ENCODE measurements at places on chromosomes 5 and 9. TPM values are rescaled to one million over a fixed set of nuclear protein-coding genes. Genes with fewer than 3 reads are reported as not detected.
A peak's percentile ranks its signal among the peaks of the same experiment; 100 is the strongest.

- peaks cover 6% of the 10 kb centered on the region for H3K4me1 ChIP-seq
- no peak overlapping the region for H3K27ac ChIP-seq
- no peaks in the 10 kb centered on the region for H3K36me3 ChIP-seq
- no peak overlapping the region for H3K4me3 ChIP-seq
These were observed 4.8 kb upstream of the TMEM171 start for GRCh38 chr5:73115399-73116051.

GRCh38 chr5:80101993-80102392 is 66.8 kb downstream of the THBS4 start:
- no peak overlapping the region for H3K4me3 ChIP-seq
- no peak for DNase-seq
- H3K36me3 ChIP-seq: peaks cover 2% of the 10 kb centered on the region
- no peak overlapping the region for H3K27ac ChIP-seq
- no peaks in the 10 kb centered on the region for H3K27me3 ChIP-seq

DNA sequence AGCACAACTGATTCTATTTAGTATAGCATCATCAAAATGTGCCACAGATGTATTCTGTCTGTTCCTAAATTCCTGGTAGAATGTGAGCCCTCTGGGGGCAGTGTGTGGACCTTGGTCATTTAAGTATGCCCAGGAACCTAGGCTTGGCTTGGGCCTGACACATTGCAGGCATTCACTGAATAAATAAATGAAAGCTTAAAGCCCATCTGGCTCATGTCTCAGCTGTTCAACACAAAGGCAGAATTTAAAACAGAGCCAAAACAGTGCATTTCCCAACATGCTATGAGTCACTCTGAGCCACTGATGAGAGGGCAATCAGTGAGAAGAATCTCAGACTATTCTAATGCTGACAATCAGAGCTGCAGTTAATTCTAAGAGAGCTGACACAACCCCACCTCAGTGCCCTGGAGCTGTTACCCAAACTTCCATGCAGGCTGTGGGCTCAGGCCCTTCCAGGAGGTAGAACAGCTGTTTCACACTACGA is 8.1 kb downstream of the FAM193B start:
- H3K27ac ChIP-seq: peak overlapping the region; percentile 32
- no peak overlapping the region for H3K4me3 ChIP-seq
- no peaks in the 10 kb centered on the region for H3K27me3 ChIP-seq
- H3K36me3 ChIP-seq: peaks cover 10% of the 10 kb centered on the region
- peaks cover 19% of the 10 kb centered on the region for H3K4me1 ChIP-seq
- DNase-seq: no peak

DNA sequence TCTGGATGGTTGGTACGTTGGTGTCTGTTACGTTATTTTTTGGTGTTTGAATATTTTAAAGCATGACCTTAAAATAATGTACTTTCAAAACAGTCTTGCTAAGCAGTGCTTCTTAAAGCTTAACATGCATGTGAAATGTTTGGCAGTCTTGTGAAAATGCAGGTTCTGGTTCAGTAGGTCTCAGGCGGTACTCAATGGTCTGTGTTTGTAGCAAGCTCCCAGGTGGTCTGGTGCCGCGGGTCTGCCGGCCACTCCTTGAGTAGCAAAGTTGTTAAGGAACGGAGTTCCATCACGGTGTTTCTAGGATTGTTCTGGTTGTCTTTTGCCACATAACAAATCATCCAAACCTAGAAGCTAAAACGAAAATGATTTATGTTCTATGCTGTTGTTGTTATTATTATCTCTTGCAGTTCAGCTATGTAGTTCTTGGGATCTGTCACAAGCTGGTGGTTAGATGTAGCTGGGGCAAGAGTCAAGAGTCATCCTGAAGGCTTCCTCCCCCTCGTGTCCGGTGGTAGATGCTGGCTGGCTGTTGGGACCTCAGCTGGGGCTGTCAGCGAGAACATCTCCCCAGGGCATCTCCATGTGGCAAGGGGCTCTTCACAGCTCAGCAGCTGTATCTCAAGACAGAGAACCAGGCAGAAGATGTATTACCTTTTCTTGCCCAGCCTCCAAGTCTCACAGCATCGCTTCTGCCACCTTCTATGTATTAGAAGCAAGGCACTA is 186.8 kb downstream of the PALM2AKAP2 start:
- peaks cover 55% of the 10 kb centered on the region for H3K4me1 ChIP-seq
- no peak for DNase-seq
- peak overlapping the region; percentile 23 for H3K27ac ChIP-seq
- H3K27me3 ChIP-seq: no peaks in the 10 kb centered on the region
- H3K4me3 ChIP-seq: no peak overlapping the region

GRCh38 chr9:95125652-95126051 is 191.9 kb downstream of the FANCC start:
- no peak overlapping the region for H3K4me3 ChIP-seq
- no peaks in the 10 kb centered on the region for H3K27me3 ChIP-seq

GRCh38 chr5:62828742-62829603 is 250.4 kb downstream of the LRRC70 start:
- H3K4me1 ChIP-seq: no peaks in the 10 kb centered on the region
- H3K4me3 ChIP-seq: no peak overlapping the region
- no peaks in the 10 kb centered on the region for H3K36me3 ChIP-seq
- no peak for DNase-seq

DNA sequence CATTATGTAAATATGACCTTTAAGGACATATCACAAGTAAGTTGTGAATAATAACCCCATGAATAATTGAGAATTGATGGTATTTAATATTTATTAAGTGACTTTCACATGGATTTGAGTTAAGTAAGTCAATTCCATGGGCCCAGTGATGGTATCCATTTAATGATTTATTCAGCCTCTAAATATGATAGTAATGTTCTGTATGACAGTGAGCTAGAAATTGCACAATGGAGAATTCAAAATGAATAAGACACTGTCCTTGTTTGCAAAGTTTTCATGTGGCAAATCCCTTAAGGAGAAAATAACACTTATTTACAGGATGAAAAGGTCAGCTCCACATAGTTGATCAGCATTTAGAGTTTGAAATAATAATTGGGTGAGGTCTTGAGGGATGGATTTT is 160.7 kb downstream of the PDE4D start:
- H3K36me3 ChIP-seq: no peaks in the 10 kb centered on the region
- H3K27ac ChIP-seq: no peak overlapping the region
- H3K4me3 ChIP-seq: no peak overlapping the region
- H3K4me1 ChIP-seq: no peaks in the 10 kb centered on the region

GRCh38 chr5:90131383-90132133 is 278.0 kb downstream of the CETN3 start:
- no peaks in the 10 kb centered on the region for H3K36me3 ChIP-seq
- no peak for DNase-seq
- H3K4me3 ChIP-seq: no peak overlapping the region
- H3K27ac ChIP-seq: no peak overlapping the region
- H3K27me3 ChIP-seq: no peaks in the 10 kb centered on the region
- H3K4me1 ChIP-seq: no peaks in the 10 kb centered on the region

DNA sequence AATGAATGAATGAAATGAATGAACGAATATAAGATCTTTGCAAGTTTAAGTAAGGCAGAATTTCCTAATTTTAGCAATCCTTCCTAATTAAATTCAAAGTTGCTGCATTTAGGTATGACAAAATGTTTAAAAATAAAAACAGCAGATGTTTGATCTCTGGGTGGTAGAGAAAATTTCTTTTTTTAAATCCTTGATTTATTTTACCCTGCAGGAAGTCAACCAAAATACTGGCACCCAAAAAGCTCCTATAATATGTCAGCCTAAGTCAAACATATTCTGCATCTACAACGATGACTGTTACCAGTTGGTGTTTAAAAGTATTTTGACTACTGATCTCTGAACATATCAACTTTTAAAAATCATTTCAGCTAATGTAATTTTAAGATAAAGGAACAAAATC is 58.4 kb downstream of the TTC39B start:
- H3K4me1 ChIP-seq: peaks cover 45% of the 10 kb centered on the region
- no peak overlapping the region for H3K27ac ChIP-seq
- DNase-seq: no peak
- no peaks in the 10 kb centered on the region for H3K27me3 ChIP-seq

GRCh38 chr9:116099821-116100220 is 53.8 kb upstream of the PAPPA start:
- H3K27me3 ChIP-seq: peaks cover 4% of the 10 kb centered on the region
- H3K4me3 ChIP-seq: no peak overlapping the region
- no peaks in the 10 kb centered on the region for H3K36me3 ChIP-seq

DNA sequence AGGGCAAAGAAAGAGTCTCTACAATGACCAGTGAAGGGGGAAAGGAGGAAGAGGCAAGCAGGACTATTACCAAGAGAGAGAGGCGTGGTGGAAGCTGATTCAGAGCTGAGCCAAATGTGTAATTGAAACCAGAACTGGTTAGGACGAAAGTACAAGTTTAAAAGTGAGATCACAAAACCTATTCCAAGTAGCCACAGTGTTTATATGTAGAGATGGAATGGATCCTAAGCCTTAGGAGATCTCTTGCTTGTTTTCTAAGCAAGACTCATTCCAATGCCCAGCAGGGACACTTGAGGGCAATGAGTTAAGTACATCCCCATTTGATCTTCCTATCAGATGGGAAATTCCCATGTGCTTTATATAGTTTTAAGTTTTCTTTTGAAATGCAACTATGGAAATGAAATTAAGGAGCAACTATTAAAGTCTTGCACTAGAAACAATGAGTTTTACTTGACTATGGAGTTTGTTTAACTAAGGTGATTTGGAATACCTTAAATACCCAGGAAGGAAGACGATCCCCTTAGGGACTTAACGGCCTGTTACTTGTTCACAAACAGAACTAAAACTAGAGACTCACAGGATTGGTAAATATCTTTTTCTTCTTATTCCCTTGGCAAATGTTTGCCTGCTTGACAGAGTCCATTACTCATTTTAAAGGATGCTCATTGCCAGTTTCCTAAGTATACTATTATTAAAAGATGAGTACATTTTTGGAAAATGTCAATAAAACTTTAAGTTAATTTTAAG is 51.1 kb upstream of the SNX2 start:
- peaks cover 17% of the 10 kb centered on the region for H3K27me3 ChIP-seq
- DNase-seq: no peak
- H3K4me1 ChIP-seq: peaks cover 6% of the 10 kb centered on the region
- no peaks in the 10 kb centered on the region for H3K36me3 ChIP-seq
- H3K4me3 ChIP-seq: no peak overlapping the region

DNA sequence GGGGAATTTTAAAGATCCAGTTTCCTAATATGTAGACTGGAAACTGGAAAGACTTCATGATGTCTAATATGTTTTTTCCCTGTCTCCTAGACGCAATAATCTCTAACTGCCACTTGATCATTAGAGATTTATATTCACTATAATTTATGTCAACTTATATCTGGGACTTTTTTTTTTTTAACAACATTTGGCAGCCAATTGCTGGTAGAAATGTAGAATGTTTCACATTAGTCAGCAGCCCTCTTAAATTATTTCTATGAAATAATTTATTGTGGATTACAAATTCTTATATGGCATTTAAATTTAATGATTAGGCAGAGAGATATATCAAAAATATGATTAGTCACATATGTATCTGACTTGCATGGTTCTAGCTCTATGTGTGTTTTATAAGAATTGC is 48.2 kb downstream of the TMEM174 start:
- H3K4me1 ChIP-seq: no peaks in the 10 kb centered on the region
- no peak for DNase-seq
- peaks cover 62% of the 10 kb centered on the region for H3K27me3 ChIP-seq
- no peaks in the 10 kb centered on the region for H3K36me3 ChIP-seq
- no peak overlapping the region for H3K27ac ChIP-seq

- peaks cover 2% of the 10 kb centered on the region for H3K27me3 ChIP-seq
- no peaks in the 10 kb centered on the region for H3K36me3 ChIP-seq
- H3K4me3 ChIP-seq: no peak overlapping the region
- DNase-seq: no peak
- no peak overlapping the region for H3K27ac ChIP-seq
These were observed 126.1 kb upstream of the EFNA5 start for GRCh38 chr5:107796797-107797196.

- no peaks in the 10 kb centered on the region for H3K4me1 ChIP-seq
- H3K27me3 ChIP-seq: no peaks in the 10 kb centered on the region
- no peak for DNase-seq
- peaks cover 34% of the 10 kb centered on the region for H3K36me3 ChIP-seq
- H3K4me3 ChIP-seq: no peak overlapping the region
These were observed 20.5 kb upstream of the MRNIP start for GRCh38 chr5:179879003-179879689.

GRCh38 chr9:81546489-81546888 is 142.9 kb downstream of the TLE1 start:
- no peak for DNase-seq
- peaks cover 1% of the 10 kb centered on the region for H3K27me3 ChIP-seq
- no peaks in the 10 kb centered on the region for H3K4me1 ChIP-seq
- no peak overlapping the region for H3K4me3 ChIP-seq
- H3K36me3 ChIP-seq: no peaks in the 10 kb centered on the region
- H3K27ac ChIP-seq: no peak overlapping the region

DNA sequence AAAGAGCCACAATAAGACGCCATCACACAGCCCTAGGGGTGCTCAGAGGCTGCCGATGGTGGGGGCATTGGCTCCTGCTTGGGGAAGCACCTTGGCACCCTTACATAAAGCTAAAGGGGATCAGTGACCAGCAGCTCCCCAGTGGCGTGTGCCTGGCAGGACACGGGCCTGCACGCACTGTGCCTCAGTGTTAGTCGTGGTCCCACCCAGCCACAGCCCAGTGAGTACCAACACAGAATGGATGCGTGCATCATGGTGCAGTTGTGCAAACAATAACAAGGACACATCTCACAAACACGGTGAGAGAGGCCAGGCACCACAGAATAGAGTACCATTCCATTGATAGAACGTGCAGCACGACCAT is 103.2 kb downstream of the WNK2 start:
- DNase-seq: no peak
- peaks cover 4% of the 10 kb centered on the region for H3K4me1 ChIP-seq
- H3K36me3 ChIP-seq: no peaks in the 10 kb centered on the region
- no peak overlapping the region for H3K27ac ChIP-seq

DNA sequence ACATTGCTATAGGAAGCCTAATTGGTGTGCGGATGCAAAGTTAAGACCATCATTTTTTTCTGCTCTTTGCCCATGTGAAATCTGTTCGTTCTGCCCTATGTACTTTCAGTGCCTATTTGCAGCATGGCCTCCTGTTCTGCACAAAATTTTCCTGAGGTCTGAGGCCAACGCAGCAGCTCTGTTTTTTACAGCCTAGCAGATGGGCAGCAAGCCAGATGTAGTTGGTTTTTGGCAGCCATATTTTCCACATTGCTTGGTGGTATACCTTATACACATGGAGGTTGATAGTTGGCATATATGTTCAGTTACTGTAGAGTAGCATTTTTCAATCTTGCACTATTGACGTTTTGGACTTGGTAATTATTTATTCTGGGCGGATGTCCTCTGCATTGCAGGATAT is 133.5 kb upstream of the MRPS30 start:
- H3K4me3 ChIP-seq: no peak overlapping the region
- H3K27me3 ChIP-seq: no peaks in the 10 kb centered on the region
- H3K36me3 ChIP-seq: no peaks in the 10 kb centered on the region
- H3K27ac ChIP-seq: no peak overlapping the region
- no peaks in the 10 kb centered on the region for H3K4me1 ChIP-seq
- no peak for DNase-seq

Gene IFNB1
- 1.4 TPM for total RNA-seq

Gene PFN3
- not detected for total RNA-seq

Gene GAPT
- total RNA-seq: not detected

Gene PCDHGA12
- 0.09 TPM for total RNA-seq

Gene B4GALT1
- total RNA-seq: 44.5 TPM

Gene ANKRD31
- total RNA-seq: 0.66 TPM
